ENCODE measurements at places on chromosomes 1 and 21.

DNA sequence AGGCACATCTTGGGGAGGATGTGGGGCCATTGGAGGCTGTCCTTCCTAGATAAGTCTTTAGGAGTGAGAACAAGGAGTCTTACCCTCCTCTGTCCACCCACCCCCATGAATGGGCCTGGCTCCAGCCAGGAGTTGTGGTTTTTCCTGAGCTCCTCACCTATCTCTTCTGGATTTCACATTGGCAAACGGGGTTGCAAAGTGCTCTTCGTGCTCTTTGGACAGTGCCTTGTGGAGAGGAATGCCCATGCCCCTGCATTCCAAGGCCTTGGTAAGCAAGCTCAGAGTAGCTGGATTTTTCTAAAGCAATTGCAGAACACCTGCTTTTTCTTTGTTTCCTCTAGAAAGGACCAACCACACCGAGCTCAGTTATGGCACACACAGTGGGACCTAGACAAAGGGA lies 152.1 kb upstream of the CAMK1G start:
- no peak for DNase-seq

GRCh38 chr1:208714323-208714722 lies 470.1 kb upstream of the PLXNA2 start:
- DNase-seq = no peak

- DNase-seq = no peak
Observed at GRCh38 chr1:170503665-170504064, 28.3 kb upstream of the GORAB start.

- DNase-seq = no peak
Observed at GRCh38 chr1:83097715-83098114, 901.2 kb downstream of the TTLL7 start.

- no peak for DNase-seq
Observed at GRCh38 chr1:6460301-6461050, 5.5 kb downstream of the TNFRSF25 start.

GRCh38 chr1:14878124-14878523 lies 275.4 kb upstream of the TMEM51 start:
- no peak for DNase-seq

DNA sequence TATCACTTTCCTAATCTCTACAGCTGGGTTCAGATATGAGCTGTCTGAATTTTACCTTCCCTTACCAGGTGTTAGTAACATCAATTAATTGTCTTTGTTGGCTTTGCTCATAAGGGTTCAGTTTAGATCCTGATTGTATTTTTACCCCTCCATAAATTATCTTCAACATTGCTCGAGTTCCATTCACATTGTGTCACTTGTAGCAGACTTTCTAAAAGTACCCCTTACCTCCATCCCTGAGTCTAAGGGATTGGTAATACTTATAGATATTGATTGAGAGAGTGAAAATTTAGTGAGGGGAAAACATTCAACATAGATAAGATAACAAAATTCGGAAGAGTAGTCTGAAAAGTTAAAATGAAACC lies 7.3 kb downstream of the RASAL2 start:
- DNase-seq = no peak

DNA sequence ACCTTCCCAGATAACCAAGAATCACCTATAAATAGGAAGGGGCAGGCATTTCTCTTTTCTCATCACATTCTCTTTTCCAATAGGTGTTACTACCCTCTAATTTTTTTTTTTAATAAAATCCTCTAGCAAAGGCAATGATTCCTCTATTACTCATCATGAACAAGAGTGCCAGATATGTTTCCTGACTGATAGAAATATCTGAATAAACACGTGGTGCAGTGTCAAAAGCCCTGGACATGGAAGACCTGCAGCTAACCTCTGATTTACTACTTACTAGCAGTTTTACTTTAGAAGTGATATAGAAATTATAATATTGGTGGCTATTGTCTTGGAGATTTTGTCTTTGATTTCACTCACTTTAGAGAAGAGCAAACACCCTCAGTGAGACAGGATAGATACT lies 194.6 kb upstream of the SAMSN1 start:
- DNase-seq = no peak

GRCh38 chr21:33733601-33734000 lies 91.3 kb downstream of the ITSN1 start:
- DNase-seq = no peak

DNA sequence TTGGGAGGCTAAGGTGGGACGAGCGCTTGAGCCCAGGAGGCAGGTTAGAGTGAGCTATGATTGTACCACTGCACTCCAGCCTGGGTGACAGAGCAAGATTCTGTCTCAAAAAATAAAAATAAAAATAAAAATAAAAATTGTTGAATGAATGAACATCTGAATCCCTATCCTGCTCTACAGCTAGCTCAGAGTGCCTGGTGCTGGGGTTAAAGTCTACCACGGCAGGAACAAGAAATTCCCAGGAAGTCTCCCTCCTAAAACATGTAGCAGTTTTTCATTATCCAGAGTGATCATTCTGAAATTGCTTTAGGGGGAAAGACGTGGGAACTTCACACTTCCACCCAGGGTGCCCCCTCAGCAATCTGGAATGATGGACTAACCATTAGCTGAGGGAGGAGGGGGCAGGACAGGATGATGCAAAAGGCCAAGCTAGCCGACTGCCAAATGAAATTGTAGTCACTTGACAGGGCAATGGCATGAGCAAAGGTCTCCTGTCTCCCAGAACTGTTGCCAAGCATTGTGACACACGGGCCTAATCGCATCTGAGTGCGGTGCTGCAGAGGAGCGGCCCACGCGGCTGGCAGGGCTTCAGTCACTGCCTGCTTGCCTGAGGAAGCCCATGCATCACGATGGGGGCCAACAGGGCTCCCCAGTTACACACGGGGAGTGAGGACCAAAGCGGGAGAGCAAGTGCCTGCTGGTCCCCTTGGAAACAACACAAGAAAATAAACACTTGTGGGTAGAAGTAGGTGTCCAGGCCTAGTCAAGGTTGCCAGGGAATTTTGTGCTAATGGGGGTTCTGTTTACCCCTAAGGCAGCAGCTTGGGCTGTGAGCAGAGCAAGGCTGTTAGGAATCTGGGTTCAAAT lies 85.7 kb downstream of the NENF start:
- DNase-seq = peak; percentile 84

DNA sequence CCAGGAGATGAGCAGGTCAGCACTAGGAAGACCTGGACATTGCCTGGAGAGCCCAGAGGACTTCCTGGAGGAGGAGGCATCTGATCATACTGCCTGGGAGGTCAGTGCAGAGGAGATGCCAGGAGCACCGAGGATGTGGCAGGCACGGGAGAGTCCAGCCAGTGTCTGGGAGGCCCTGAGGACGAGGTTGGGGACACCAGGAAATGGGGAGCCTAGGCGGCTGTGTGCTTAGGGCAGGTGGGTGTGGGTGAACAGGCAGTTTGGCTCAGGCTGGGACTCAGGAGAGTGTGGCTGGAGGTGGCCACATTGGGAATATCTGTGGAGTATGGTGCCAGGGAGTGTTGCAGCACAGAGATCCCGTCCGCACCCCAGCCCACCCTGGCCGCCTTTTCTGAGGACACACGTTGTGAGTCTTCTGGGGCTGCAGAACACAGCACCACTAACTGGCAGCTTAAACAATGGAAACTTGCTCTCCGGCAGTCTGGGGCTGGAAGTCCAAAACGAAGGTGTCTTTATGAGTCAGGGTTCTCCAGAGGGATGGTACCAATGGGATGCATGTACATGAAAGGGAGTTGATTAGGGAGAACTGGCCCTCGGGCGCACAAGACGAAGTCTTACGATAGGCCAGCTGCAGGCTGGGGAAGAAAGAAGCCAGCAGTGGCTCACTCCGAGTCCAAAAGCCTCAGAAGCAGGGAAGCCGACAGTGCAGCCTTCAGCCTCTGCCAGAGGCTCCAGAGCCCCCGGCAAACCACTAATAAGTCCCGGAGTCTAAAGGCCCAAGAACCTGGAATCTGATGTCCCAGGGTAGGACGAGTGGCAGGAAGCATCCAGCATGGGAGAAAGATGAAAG lies 58.0 kb downstream of the FAAP20 start:
- DNase-seq = no peak

GRCh38 chr1:163171826-163172225 lies 30.9 kb downstream of the RGS5 start:
- no peak for DNase-seq

DNA sequence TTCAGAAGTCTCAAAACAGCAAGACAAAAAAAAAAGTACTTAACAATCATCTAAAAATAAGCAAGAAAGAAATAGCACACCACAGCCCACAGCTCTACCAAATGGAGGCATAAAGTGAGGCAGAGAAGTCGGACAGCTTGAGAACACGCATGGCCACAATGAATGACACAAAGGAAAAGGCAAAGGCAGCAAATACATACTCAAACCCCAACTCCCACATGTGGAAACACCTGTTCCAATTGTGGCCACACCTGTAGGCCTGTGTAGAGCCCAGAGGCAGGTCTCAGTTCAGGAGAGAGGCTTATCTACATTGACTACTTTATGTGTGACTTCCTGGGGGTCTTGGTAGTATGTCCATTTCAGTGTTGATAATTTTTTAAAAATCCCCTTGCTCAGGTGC lies 543.5 kb downstream of the LMO4 start:
- DNase-seq = no peak

DNA sequence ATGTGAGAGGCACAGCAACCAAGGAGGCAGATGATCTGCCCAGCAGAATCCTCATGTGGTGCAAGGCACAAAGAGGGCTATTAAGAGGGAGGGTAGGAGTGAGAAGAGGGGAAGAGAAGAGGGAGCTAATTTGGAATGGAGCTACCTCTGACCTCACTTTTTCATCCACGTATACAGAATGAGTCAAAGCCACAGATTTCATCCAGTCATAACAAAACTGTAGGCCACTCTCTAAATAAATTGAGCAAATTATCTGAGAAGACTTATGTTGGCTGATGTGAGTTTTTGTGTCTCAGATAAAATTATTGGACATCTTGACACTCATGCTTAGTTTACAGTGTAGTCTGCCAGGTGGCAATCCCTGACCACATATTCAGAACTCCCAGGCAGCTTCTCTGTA lies 325.6 kb downstream of the TTLL7 start:
- no peak for DNase-seq

GRCh38 chr1:14561014-14561693 lies 37.3 kb upstream of the KAZN start:
- peak; percentile 72 for DNase-seq

DNA sequence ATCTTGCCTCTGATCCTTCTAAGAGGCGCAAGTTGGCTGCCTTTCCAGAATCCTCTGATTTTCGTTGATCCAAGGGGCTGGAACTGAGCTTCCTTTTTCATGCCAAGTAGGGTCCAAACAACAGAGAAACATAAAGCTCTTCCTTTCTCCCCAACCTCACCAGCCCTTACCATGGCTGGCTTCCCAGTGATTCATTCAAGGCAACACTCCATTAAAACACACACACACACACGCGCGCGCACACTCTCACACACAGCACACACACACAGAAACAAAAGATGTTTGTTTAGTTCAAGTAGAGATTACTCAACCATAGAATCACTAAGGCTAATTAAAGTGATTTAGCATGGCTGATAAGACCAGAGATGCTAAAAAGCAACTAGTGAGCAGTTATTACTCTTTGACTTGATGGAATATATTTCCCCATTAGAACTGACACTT lies 13.0 kb upstream of the GUCA2A start:
- peak; percentile 61 for DNase-seq

- DNase-seq = no peak
Observed at GRCh38 chr1:199040076-199040905, 401.5 kb downstream of the PTPRC start.

DNA sequence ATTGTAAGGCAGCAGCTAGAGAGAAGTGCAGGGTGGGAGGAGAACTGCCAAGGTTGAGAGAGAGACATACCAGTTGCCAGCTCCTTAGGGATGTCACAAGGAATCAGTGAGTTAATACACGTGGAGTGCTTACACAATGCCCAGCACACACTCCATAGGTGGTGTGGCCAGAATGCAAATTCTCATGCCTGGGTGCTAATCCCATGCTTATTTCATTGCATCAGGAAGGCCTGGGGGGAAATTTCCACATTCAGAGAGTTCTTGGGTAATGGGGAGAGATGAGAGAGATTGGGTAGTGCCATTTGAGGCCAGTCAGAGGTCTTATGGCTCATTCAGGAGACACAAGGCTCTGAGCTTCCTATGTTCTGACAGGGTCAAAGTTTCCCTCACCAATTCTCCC lies 38.7 kb downstream of the GJA5 start:
- no peak for DNase-seq

DNA sequence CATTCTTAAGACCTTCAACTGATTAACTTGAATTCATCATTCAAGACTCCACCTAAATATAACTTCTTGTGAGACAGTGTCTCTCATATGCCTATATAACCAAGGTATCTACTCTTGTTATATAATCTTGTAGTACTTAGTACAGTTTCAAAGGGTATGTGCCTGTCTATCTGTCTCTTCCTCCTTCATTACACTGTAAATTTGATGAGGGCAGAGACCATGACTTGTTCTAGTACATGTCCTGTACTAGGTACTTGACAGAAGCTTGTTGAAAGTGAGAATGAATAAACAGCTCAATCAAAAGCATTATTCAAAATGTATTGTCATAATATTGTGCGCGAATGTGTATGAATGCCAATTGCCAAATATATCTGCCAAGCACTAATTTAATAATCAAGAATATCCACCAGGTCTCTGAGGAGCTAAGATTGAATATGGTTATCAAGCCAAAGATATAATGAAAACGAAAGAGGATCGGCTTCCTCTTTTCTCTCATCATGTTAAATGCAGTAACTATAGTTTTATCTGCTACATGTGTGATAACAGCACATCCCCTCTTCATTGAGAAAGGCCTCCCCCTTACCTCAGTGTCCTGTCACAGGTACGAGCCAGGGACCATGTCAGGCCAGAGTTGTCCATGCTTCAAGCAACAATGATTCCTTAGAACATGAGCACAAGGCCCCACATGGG lies 117.3 kb downstream of the UCHL5 start:
- DNase-seq = no peak

All from AG08396 (cell line).